CD4-positive, alpha-beta T cell treated with Interleukin-1 beta for 1 hour (primary cell): ENCODE measurements at places on chromosomes 2 and 18.

DNA sequence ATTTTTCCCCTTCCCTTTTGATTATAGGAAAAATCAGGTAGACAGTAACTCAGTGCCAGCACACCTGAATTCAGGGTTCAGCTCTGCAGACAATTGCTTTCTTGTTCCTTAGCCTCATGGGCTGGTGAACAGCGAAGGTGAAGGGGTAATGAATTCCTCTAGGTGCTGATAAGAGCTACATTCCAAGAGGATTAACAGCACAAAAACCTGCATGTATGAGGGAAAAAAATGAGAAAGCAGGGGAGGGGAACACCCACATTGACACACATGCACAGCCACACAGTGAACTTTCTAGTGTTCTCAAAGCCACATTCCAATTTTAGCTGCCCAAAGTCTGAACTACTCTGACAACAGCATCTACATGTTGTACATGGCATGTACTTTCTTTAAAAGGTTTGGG is 46.1 kb downstream of the SPATS2L start:
- no peak for DNase-seq

GRCh38 chr2:23502096-23502495 is 117.1 kb downstream of the KLHL29 start:
- no peak for DNase-seq

- peak; percentile 69 for DNase-seq
Measured at GRCh38 chr2:136134126-136134525, 16.2 kb upstream of the CXCR4 start.

DNA sequence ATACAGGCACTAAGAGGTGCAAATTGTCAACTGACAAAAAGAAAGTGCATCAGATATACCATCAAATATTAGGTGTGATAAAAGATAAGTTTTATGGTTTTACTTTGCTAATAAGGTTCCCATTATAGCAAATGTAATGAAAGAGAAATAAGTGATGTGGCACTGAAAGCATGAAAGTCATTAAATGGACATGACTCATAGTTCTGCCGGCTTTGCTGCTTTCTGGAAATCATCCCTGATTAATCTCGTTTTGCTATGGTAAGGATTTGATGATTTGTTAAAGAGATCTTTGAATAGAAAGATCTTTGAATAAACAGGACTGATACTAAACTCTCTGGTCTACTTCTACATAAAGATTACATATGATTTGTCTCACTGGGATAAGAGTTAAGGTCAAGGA is 72.7 kb downstream of the CLIP4 start:
- no peak for DNase-seq

DNA sequence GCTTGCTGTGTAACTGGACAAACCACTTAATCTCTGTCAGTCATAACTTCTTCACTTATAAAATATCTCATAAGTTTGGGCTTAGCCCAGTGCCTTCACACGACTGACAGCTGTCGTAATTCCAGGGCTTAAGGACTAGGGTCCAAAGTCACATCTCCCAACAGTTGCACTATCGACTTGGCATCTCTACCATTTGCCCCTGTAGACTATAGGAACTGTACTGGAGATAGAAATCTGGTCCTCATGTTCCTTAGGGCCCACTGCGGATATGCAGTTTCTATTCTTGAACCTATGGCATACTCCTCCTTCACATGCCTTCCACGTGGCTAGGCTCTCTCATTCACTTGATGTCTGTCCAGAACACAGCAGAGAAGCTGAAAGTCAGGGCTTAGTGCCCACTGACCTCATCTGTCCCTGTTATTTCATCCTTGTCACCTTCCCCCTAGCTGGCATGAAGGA is 2.7 kb downstream of the ABHD1 start:
- DNase-seq, result no peak

DNA sequence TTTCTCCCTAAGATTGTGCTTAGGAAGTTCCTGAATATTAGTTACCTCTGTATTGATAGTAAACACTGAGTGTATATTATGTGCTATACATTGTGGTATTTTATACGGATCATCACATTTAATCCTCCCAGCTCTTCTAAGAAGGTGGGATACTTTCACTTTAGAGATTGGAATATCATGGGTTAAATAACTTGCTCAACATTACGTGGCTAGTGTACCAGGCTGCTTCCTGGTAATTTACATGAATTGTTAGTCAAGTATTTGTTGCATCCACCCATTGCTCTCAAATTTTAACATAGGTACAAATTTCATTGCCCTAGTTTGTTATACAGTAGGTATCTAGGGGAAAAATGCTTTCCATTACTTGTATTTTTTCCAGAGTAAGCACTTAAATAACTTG is 21.4 kb downstream of the FAM98A start:
- DNase-seq, result no peak

DNA sequence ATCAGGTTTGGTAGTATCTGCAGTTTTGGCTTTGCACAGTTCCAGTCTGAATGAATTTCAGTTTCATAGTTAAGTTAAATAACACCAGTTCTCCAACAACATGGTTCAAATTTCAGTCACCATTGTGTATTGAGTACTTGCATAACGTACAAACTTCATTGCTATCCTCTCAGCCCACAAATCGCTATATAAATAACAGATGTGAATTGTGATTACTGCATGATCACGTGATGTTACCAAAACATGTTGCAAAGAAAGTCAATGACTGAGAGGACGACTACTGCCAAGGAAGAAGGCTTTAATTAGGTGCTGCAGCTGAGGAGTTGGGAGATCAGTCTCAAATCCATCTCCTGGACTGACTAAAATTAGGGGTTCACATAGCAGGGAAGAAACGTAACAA is 48.2 kb downstream of the COL4A4 start:
- DNase-seq, result no peak

DNA sequence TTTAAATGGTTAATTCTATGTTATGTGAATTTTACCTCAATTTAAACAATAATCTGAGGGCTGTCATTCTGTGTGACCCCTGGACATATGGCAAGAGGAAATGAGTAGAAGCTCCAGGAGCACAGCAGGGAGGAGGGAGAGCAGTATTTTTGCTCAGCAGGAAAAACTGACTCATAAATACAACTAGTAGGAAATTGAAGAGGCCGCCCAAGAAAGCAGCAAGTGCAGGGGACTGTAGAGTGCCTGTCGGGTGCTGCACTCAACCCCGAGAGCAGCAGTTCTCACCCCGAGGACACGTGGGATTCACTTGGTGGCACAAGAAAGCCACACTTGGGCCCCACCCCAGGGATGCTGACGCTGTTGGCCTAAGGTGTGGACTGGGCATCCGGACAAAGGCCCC is 60.8 kb downstream of the NPAS2 start:
- DNase-seq, result no peak

DNA sequence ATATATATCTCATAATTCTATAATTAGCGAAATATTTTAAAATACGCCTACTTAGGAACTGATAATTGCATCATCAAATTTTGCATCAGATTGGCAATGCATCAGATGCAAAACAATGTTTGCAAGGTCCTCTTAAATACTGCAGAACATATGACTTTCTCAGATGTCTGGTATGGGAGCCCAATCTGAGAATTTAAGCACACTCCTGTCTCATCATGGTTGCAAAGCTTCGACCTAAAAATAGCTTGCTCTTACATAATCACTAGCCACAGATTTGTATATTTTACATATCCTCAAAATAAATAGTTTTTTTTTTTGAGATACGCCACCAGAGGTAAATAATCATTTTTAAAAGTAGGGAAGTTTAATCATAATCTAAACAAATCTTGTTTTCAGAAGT is 123.2 kb downstream of the CABYR start:
- DNase-seq, result no peak

- DNase-seq, result no peak
Measured at GRCh38 chr2:176751314-176752227, 461.0 kb upstream of the HNRNPA3 start.

- no peak for DNase-seq
Measured at GRCh38 chr18:1503847-1504246, 599.2 kb downstream of the ADCYAP1 start.

GRCh38 chr2:187136646-187137045 is 287.7 kb upstream of the ZSWIM2 start:
- no peak for DNase-seq

GRCh38 chr2:7722212-7722910 is 805.1 kb downstream of the RNF144A start:
- no peak for DNase-seq

DNA sequence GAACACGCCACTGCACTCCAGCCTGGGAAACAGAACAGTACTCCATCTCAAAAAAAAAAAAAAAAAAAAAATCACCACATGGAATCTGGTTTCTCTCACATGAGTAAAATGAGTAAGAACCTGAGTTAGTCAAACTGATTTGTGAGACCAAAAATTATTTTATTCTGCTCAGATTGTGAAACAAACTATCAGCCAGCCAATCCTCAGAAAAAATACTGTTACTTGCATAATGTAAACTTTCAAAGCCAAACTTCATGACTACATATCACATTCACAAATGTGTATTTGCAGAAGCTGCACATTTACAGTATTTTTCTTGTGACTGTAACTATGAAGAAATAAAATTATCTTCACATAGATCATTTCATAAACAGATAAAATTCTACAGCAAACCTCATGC is 23.2 kb downstream of the SUMO1 start:
- DNase-seq, result no peak

GRCh38 chr2:121562269-121563176 is 31.8 kb downstream of the RNU4ATAC start:
- no peak for DNase-seq

DNA sequence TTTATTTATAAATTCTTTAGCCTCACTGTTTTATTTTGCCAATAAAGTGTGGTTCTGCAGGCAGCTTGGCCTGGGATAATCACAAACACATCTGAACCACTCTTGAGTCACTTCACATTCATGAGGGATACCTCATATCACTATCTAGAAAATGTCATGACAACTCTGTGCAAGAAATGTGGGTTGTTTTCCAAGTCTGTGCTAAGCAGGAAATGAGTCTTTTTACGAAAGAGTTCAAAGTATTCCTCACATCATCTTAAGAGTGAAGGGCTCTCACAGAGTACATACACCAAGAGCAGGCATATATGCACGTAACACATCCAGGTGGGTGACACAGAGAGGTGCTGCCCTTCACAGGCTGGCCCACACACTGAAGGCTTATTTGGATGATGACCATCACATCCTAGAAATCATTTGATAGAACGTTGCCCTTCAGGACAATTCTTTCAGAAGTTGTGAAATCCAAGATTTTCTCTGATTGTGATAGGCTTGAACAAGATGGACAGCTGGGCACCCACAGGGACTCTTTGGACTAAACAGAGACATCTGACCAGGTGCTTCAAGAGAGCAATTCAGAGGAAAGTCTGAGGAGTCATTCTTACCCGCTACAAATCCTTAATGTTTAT is 811.1 kb upstream of the LRATD1 start:
- DNase-seq, result no peak

DNA sequence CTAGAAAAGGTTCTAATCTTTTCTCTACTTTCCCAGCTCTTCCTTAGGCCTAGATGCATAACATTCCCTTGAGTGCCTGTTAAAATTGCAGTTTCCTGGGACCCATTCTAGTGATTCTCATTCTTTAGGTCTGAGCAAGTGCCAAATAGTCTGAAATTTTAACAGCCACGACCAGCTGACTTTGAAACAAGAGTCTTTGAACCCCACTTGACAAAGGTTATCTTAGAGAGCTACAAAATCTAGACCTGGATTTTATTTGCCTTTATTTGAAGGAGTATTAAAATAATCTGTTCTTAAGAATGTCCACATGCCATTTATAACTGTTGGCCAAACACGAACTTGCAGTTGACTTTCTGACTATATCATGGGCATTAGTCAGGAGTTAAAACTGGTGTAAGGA is 110.2 kb upstream of the LHCGR start:
- no peak for DNase-seq

DNA sequence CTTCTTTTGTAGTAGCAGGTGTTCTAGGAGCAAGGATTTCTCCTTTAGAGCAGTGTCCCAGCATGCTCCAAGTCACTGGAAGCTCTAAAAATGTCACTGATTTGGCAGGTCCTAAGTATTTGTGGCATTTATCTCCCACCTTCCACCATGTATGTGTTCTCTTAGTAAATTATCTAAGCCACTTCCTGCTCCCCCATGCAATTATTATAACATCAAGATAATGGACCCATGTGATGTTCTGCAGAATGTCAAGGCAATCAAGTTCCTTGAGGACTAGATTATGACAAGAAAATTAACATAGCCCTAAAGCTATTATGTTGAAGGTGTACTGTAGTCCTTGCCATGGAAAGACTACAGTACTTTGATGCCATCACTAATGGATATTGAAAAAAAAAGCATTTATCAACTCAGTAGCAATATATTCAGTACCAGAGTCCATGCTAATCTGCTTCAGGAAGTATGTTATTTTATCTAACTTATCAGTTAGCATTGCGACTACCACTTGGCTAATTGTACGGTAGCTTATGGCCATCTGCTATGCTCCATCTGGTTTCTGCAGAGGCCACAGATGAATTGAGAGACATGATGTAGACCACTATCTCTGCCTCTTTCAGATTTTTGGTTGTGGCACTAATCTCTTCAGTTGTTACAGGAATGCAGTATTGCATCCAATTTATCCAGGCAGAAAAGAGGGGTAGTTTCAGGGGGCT is 56.7 kb downstream of the GPR39 start:
- no peak for DNase-seq

- no peak for DNase-seq
Measured at GRCh38 chr2:134429886-134430285, 176.0 kb downstream of the MGAT5 start.

DNA sequence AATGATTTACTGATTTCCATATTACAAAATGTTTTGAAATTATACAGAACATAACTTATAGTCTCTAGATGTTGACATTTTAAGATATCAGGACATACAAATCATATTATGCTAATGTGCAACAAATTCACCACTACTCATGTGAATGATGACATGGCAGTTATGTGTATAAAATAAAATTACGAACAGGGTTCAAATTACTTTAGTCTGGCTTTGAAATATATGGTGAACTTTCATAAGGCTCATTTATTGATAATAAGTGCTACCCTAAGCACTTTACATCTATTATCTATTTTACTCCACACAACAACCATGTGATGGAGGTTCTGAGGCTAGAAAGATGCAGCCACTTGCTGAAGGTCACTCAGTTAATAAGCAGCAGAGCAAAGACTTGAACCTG is 62.8 kb downstream of the PDE11A start:
- DNase-seq, result no peak

DNA sequence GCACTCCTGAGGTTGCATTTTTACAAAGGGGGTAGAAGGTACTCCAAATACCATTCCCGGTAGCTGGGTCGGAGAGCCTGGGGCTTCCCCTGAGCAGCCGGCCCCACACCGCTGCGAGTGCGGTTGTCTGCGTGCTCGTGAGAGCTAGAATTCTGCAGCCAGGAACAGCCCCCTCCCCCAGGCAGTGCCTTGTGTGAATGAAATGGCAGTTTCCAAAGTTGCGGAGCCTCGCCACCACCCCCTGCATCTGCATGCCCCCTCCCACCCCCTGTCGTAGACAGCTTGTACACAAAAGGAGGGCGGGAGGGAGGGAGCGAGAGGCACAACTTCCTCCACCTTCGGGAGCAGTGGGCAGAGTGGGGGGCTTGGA is 1.1 kb downstream of the MYCN start:
- no peak for DNase-seq

DNA sequence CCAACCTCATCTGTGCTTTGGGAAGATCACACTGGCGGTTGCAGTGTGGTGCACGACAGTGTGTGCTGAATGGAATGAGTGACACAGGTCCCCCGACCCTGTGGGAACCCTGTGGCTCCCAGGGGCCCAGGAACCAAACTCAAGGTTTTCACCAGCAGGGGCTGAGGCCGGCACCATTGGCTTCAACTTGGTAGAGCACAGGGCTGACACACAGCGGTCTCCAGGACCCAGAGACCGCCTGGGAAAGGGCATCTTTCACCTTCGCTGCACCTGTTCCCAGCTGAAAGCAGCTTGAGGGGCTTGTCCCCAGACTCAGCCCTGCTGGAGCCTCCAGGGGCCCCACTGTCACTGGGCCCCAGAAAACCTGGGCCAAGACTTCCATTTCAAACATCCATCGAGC is 59.0 kb upstream of the ODC1 start:
- DNase-seq, result no peak
